ENCODE measurements at places on chromosomes 12 and 14.

DNA sequence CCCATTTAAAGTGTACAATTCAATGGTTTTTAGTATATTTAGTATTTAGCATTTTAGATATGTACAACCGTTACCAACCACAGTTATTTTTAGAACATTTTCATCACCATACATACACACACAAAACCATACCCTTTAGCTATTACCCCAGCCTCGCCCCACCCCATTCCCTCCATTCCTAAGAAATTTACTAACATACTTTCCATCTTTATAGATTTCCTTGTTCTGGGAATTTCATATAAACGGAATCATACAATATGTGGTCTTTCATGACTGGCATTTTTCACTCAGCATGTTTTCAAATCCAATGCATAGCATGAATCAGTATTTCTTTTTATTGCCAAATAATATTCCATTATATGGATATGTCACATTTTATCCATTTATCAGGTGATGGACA is 101.5 kb downstream of the TAOK3 start:
- DNase-seq = no peak

- DNase-seq = no peak
Measured at GRCh38 chr14:97177635-97178034, 380.5 kb downstream of the VRK1 start.

DNA sequence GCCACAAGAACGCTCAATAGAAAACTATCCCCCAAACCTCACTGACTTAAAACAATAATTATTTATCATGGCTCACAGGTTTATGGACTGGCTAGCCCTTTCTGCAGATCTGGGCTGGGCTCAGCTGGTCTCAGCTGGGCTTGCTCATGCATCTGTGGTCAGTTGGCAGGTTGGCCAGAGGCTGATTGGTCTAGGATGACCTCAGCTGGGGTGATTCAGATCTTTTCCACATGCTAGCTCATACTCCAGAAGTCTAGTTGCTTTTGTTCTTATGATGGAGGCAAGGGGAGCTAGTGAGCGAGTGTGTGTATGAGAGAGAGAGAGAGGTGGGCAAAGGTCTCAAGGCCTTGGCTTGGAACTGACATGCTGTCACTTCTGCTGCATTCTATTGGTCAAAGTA is 181.2 kb upstream of the NRXN3 start:
- DNase-seq = peak; percentile 65

- DNase-seq = peak; percentile 1
Measured at GRCh38 chr12:1915082-1915968, 3.1 kb downstream of the CACNA2D4 start.

DNA sequence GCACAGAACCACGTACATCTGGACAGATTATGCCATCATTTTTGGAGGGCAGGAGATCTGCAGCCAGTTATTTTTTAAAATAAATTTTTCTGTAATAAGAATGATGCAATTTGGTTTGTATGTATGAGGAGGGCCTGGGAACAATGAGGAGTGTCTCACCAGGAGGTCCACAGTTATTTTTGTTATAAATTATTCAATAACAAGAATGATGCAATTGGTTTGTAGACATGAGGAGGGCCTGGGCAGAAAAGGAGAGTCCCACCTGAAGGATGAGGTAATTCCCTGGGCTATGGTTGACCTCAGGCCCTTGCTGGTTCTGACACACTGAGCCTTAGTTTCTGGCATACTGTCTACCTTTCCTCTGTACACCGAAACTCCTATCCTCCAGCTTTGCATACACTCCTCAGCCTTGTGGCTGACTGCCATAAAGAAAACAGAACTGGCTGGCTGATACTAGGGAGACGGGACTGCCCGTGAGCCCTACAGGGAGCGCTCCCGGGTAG is 9.0 kb upstream of the DCD start:
- DNase-seq = no peak

- peak; percentile 53 for DNase-seq
Measured at GRCh38 chr14:103688906-103689902, 26.0 kb downstream of the XRCC3 start.

- DNase-seq = no peak
Measured at GRCh38 chr12:117316336-117316735, 45.1 kb downstream of the NOS1 start.

DNA sequence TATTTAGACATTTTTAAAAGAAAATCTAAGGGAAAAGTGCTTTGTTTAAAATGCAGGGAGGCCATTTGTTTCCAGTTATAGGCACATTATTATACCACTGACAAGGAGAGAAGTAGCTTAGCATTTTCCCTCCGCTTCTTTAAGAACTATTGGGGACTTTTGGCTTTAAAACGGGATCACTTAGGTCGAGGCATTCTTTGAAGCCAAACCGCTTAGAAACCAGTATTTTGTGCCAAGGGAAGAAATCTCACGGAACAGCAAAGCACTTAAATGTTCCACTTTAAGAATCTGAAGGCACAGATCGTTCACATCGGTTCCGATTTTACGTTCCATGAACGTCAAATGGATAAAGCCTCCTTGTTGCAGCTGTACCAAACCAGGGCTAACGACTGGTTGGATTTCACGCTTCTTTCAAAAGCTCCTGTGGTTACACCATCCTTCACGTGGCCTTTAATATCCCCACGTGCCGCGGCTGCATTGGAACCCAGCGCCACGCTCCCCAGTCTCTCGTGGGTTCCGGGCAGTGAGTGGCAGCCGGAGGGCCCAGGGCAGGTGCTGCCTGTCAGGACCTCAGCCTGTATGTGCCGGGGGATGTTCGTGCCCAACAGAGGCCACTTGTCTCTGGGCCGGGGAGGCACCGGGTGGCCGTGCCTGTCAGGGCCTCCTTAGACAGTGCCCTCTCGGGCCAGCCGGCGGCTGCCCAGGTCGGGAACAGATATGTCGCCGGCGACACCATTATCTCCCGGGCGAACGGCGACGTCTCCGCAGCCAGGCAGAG is 195.4 kb downstream of the KIF26A start:
- DNase-seq = no peak

- no peak for DNase-seq
Measured at GRCh38 chr14:104494483-104494882, 85.1 kb upstream of the C14orf180 start.

- DNase-seq = peak; percentile 9
Measured at GRCh38 chr14:32244404-32244803, 41.3 kb upstream of the RNU6-8 start.

- DNase-seq = peak; percentile 32
Measured at GRCh38 chr14:37195327-37195726, 2.4 kb upstream of the MIPOL1 start.

DNA sequence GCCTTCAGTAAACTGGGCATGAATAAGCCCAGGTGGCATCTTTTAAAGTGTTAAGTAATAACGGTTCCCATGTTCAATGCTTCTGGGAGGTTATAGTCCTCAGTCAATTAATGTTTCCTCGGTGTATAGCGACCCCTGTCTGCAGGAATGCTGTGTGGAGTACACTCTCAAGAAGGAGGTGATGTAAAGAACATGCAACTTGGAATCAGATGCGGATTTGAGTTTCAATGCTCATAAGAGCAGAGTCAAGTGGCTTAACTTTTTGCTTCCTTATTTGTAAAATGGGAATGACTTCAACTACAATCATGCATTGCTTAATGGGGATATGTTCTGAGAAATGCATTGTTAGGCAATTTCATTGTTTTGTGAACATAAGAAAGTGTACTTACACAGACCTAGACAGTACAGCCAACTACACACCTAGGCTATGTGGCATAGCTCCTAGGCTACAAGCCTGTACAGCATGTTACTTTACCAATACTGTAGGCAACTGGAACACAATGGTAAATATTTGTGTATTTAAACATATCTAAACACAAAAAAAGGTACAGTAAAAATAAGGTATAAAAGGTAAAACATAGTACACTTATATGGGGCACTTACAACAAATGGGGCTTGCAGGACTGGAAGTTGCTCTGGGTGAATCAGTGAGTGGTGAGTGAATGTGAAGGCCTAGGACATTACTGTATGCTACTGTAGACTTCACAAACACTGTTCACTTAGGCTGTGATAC is 6.7 kb upstream of the MRPS35 start:
- DNase-seq = peak; percentile 76

DNA sequence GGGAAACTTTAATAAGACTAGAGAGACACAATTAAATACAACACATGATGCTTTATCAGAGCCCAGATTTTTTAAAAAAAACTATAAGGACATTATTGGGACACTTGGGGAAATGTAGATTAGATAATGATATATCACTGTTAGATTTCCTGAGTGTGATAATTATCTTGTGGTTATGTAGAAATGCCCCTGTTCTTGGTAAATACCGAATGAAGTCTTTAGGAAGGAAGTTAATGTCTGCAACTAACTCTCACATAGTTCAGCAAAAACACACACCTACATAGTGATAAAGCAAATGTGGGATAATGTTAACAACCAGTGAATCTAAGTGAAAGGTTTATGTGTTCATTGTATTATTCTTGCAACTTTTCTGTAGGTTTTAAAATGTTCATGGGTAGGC is 14.6 kb upstream of the CACNB3 start:
- DNase-seq = no peak

GRCh38 chr12:124321040-124321481 is 26.2 kb downstream of the RFLNA start:
- peak; percentile 81 for DNase-seq

All from AG08395 (cell line).